ENCODE measurements at places on chromosomes 6 and 20.

GRCh38 chr6:125114248-125114858 is 39.2 kb upstream of the TPD52L1 start:
- DNase-seq, result no peak

GRCh38 chr6:11439017-11439420 is 98.5 kb upstream of the TMEM170B start:
- no peak for DNase-seq

DNA sequence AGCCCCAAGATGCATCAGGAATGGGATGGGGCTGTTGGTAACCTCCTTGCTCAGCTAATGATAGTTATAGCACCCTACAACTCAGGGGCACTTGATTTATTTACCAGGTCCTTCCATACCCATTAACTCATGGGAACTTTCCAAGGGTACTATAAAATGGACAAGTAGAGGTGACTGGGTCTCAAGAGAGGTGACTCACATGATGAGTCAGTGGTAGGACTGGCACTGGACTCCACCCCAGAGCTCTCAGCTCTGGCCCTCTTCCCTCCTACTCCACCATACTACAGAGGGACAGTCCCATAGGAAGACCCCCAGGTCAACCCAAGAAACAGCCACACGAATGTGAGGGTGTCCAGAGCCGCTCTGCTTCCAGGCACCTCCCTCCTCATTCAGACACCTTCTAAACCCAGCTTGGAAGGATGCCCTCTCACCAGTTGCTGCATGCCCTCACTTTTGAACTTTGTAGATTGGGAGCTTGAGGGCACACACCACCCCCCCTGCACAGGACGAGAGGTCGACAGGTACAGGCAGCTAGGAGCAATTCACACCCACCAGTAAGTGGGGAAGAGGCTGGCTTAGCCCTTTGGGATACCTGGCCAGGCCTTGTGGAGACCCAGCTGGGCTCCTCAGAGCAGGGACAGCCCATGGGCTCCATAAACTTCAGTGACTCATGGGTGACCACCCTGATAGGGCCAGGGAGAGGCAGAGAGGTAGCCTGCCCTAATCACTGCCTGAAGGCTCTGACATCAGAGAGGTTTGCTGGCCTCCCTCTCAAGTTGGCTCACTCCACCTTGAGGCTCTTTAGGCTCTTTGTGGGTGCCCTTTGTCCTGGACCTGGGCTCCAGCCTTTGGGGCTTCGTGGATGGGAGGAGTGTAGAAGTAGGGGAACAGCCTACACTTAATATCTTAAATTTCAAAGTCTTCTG is 81.6 kb upstream of the MLN start:
- no peak for DNase-seq

GRCh38 chr6:57064809-57065208 is 18.3 kb downstream of the KIAA1586 start:
- DNase-seq, result no peak

DNA sequence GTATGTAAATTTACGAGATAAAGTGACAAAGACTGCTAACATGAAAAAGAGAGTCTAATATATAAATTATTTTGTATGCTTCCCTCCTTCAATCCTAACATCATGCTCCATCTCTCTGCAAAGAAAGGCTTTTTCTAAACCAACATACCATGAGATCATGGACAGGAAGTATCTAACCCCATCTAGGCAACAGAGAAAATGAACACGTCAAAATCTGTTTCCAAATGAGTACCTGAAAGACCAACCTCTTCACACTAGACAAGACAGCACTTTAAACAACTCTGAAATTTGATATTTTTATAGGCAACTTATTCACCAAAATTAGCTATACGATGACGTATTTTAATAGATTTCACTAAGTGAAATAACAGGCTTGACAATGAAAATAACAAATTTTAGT is 54.6 kb downstream of the MAN1A1 start:
- DNase-seq, result no peak

DNA sequence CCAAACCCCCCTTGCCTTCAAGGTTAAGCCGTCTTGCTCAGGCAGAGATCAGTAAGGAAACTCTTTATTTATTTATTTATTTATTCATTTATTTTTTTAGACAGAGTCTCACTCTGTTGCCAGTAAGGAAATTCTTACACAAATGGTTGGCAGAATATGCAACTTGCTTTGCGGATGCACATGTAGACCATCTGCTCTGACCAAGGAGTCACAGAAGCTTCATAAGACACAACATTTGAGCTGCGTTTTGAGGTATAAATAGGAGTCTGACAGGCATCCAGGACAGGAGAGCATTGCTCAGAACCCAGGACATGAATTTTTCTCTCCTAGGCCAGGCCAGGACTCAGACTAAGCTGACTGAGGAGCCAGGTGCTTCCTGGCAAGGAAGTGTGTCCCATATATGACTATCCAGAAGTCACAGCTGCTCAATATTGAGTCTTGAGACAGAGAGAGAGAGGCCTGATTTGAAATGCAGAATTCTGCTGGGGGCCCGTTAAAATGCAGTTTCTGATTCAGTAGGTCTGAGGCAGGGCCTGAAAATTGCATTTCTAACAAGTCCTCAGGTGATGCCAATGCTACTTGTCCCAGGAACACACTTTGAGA is 43.9 kb downstream of the HLA-A start:
- DNase-seq, result no peak

- DNase-seq, result no peak
Observed at GRCh38 chr20:4871486-4871885, 129.8 kb downstream of the SLC23A2 start.

DNA sequence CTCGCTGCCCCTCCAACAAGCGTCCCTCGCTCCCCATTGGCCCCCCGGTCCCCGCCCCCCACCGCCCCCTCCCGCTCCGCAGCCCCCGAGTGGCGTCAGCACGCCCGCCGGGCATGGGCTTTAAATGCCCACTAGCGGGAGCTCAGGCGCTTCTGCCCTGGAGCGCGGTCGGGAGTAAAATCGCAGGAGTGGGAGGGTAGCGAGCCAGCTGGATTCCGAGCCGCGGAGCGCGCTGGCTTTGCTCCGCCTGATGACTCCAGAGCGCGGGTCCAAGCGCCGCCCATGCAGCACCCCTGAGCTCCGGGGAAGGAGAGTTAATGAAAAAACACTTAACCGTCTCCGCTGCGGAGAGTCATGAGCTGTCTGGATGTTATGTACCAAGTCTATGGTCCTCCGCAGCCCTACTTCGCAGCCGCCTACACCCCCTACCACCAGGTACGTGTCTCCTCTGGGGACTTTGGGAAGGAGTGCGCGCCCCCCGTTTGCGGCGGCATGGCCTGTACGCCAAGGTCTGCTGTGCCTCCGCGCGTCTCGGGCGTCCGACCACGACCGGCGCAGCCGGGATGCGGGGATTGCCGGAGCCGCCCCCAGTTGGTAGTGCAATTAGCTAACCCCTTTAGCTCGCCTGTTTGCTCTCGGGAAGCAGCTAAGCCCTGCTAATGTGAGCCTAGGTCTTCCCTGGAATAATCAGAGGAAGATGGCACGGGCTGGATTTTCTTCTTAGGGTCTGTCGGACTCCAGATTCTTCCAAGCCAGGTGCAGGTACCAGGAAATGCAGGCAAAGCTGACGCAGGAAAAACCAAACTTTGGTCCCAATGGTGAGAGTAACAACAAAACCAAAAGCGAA is at the start of gene VGLL2:
Gene VGLL2 (plus strand): TSS at position 149 of the 847 bp plus-strand sequence. CDS start 206 bp downstream, at position 355.
- no peak for DNase-seq

DNA sequence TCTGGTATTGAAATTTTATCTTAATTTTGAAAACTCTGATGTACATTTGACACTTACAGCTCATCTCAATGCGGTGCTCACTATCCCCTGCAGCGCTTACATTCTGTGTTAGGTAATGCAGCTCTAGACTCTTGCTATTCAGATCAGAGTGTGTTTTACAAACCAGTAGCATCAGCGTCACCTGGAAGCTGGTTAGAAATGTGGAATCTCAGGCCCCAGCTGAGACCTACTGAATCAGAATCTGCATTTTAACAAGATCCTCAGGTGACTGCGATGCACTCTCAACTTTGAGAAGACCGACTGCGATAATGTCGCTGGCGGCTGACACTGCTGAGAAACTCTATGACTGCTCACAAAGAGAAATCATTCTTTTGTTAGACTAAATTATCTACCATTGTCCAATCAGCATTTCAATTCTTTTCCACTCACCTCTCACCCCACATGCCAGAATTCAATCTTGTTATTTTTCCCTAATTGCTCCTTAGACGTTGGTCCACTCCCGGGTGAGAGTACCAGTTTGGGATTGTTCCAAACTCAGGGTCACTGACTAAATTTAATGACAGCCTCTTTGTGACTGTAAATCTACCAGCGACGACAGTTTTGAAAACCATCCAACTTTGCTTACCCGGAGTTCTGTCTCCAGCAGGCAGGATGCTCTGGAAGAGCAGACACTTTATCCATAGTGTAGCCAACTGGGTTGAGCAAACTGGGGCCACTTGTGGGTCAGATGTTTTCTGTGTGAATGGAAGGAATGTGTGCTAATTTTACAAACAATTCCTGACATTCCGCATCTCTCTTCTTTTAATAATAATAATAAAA is 140.1 kb upstream of the BTBD3 start:
- DNase-seq, result no peak

DNA sequence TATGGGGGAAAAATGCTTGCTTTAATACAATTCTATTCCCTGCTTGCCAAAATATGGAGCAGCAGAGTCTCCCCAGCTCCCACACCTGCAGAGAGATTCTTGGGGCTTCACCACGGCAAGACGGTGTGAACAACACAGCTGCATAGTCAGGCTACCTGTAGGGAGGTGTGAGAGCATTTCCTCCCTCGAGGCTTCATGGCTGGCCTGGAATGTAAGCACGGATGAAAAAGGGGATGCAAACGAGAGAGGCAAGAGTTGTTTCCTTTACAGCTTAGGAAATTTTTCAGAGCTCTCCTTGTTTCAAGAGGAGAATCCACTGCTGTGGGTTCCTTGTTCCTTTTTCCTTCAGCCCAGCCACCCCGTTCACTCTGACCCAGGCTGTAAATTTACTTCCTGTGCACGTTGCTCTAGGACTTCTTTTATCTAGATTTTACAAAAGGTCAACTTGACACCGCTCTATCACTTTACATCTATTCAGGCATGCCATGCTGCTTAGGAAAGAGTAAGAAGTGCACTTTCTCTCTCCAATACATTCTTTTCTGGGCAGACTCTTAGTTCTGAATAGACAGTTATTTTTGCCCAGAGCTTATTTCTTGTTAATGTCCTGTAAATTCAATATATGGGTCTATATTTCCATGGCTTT is 197.1 kb downstream of the KHDC1L start:
- DNase-seq, result no peak

DNA sequence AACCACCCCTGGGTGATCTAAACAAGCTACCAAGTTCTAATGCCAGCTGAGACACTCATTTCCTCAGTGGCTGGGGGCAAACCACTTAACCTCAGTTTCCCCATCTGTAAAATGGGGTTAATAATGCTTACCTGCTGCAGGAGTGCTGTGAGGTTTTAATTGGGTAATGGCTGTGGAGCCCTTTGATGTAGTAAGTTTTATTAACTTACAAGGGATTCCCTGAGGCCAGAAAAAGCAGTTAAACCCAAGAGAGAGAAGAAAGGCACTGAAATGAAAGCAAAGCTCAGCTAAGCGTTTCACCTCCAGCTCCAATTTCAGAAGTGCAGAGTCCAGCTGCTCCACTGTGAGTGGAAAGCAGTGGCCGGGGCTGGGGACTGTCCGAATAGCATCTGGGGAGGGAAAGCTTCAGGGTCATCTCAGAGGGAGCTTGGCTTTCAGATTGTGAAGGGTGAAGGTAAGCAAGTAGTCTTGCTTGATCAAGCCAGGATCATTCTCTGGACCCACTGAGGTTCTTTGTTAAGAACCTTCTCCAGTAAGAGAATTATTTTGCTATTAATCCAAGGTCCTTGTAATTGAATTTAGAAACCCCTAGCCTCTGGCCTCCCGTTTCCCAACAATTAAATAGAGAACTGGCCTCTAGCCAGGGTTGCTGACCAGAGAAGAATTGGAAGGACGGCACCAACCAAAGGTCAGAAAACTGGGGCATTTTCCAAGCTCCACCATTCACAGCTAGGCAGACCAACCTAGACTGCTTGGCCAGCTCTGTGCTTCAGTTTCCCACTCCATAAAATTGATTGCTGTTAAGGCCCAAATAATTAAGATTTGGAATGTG is 20.9 kb upstream of the TCP11 start:
- no peak for DNase-seq

- DNase-seq, result no peak
Observed at GRCh38 chr6:45462190-45463134, 84.7 kb upstream of the SUPT3H start.

DNA sequence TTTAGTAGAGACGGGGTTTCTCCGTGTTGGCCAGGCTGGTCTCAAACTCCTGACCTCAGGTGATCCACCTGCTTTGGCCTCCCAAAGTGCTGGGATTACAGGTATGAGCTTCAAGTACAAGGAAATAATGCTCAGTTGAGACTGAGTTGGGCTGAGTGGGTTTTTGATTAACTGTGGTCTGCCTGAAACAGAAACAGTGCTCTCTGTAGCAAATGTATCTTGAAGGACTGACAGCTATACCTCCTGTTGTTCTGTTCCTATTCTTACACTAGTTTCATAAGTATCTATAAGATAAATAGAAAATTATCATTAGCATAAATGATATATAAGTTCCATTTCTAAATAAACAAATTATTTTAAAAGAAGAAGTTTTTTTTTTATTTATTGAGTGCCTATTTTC is 142.8 kb upstream of the PTPRK start:
- no peak for DNase-seq

- no peak for DNase-seq
Observed at GRCh38 chr6:3440911-3441310, 15.9 kb downstream of the SLC22A23 start.

- DNase-seq, result no peak
Observed at GRCh38 chr20:31522731-31523130, 8.5 kb downstream of the HM13 start.

DNA sequence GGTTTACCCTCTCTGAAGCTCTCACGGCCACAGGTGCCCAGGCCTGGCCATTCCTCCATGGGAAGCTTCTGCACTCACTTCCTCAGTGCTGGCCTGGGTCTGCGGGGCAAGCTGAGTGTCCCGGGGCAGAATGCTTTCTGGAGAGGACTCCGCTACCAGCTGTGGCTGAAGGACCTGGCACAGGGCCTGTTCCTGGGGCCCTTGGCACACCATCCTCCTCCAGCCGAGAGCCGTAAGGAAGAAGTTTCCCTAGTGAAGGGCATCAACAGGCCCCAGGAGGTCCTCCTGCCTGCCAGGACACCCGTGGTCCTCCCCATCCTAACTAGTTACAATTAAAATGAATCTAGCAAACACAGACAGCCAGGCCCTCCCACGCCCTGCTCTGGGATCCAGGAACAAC is 14.0 kb upstream of the KCNK15 start:
- no peak for DNase-seq

DNA sequence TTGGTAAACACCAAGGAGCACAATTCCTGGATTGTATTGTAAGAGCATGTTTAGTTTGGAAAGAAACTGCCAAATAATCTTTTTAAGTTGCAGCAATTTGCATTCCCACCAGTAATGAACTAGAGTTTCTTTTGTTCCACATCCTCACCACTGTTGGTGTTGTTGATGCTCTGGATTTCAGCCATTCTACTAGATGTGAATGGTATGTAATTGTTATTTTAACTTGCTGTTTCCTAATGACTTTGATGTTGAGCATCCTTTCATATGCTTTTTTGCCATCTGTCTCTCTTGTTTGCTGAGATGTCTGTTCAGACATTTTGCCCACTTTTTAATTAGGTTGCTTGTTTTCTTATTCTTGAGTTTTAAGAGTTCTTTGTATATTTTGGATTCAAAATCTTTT is 1654.1 kb downstream of the GRIK2 start:
- no peak for DNase-seq

- no peak for DNase-seq
Observed at GRCh38 chr6:30743099-30744053, 889 bp upstream of the FLOT1 start.

- DNase-seq, result no peak
Observed at GRCh38 chr6:37054171-37054570, 48.7 kb downstream of the FGD2 start.

GRCh38 chr6:104711371-104711770 is 148.3 kb downstream of the HACE1 start:
- no peak for DNase-seq

- no peak for DNase-seq
Observed at GRCh38 chr6:65667916-65668656, 38.9 kb downstream of the EYS start.

Data from esophagus squamous epithelium (tissue), 5 donors.